Right atrium auricular region (tissue), 2 donors: ENCODE measurements at places on chromosomes 1 and 21. TPM values are rescaled to one million over a fixed set of nuclear protein-coding genes. Genes with fewer than 3 reads are reported as not detected.

GRCh38 chr1:162712317-162713029, 78.0 kb upstream of the HSD17B7 start:
- no peak for DNase-seq

DNA sequence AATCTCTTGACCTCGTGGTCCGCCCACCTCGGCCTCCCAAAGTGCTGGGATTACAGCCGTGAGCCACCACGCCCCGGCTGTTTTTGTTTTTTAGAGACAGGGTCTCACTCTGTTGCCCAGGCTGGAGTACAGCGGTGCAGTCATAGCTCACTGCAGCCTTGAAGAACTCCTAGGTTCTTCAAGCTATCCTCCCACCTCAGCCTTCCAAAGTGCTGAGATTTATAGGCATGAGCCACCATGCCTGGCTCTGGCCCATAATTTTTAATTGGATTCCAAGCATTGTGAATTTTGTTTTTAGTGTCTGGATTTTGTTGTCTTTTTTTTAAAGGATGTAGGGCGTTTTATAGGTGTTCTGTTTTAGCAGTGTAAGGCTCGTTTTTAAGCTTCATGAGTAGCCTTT, 28.6 kb upstream of the TXLNA start:
- DNase-seq, result no peak

GRCh38 chr1:30596891-30597290, 126.5 kb downstream of the MATN1 start:
- DNase-seq, result peak; percentile 11

DNA sequence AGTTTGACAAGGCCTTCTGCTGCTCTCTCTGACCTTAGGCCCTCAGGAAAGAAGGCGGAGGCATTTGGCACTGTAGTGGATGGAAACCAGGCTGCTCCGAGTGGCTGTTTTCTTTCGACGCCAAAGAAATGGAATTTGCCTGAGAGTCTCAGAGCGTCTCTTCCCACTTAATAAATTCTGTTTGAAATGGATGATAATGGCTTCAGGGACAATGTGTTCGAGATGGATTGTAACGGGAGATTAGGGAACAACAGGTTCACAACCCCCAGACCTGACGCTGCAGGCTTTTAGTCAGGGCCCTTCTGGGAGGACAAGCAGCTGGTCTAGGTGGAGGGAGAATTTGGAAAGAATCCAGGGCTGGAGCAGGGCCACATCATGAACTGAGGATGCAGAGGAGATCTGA, 58.6 kb downstream of the TLR5 start:
- DNase-seq, result no peak

DNA sequence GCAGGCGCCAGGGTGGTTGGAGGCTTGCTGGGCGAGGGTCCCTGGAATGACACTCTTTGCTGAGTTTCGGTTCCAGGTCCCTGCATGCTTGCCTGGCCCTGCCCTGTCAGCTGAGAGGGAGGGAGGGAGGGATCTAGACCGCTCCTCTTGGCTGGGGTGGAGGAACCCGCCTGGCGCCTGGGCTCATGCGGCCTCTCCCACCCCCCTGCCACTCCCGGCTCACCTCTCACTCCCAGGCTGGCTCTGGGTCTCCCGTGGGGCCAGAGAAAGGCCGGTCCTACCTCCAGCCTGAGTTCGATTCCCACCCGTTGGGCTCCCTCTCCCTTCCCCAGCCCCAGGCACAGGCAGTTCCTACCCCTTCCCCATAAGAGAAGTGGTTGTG, 19.0 kb upstream of the IFNLR1 start:
- DNase-seq, result no peak

- no peak for DNase-seq
Measured at GRCh38 chr1:220928725-220929300, 49.6 kb downstream of the HLX start.

DNA sequence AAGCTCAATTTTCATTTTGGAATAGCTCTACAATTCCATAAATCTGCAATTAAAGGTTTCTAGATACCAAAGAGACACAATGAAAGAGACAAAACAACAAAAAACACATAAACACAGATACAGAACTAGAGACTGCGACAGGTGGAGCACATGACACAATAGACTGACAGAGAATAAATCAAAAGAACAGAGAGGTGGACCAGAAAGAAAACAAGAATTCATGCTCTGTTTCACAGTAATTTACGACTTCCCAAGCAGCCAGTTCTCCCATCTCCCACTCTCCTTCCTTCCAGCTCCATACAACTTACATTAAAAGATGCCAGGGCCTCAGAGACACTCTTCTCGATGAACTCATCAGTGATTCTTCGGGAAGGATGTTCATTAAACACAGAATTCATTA, 15.1 kb upstream of the RBM8A start:
- no peak for DNase-seq

GRCh38 chr1:45545019-45545493, 5.6 kb upstream of the AKR1A1 start:
- DNase-seq, result no peak

- no peak for DNase-seq
Measured at GRCh38 chr1:28950449-28950848, 36.1 kb downstream of the EPB41 start.

DNA sequence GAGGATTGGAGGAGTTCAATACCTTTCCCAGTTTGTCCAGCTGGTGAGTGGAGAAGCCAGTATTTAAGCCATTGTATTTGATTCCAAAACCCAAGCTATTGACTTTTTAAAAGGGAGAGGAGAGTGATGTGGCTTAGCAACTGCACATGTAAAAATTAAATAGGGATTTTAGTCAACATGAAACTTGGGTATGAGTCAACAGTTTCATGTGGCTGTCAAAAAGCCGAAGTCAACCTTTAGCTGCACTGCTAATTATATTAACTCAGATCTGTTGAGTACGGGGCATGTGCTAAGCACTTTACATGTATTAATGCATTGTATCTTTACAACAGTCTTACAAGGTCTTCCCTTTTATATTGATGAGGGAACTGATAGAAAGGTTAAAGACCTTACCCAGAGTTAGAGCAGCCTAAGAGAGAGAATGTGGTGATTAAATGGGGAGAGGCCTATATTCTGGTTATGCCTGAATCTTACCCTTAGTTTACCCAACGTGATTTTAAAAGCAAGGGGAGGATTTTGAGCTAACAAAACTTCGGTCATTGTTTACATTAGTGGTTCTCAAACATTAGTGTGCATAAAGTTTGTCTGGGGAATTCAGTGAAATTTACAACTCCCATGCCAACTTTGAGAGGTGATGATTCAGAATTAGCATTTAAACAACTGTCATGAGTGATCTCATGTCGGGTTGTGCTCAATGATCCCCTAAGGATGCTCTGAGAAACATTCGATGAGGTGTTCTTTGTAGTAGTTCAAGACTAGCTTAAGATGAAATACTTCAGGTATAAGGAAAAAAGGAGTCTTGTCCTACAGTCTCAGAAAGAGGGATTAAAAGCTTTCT, 6.9 kb upstream of the SLC35F3 start:
- DNase-seq, result no peak

GRCh38 chr21:25296252-25296651, 311.0 kb downstream of the MRPL39 start:
- no peak for DNase-seq

DNA sequence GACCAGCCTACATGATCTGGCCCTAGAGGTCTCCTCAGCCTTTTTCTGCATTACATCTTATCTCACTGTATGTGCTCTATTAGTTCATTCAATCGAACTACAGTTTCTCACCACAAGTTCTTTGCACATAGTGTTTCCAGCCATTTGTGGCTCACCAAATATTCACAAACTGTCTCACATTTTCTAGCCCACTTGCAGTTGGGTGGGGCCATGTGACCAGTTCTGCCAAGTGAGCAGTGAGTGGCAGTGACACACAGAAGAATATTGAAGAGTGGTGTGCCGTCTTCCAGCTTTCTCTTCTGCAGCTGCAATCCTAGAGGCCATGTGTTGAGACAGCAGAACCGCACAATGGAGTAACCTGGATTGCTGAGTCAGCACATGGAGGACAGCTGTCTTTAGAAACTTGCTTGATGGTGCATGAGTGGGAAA, 103.2 kb upstream of the ZNF644 start:
- no peak for DNase-seq

- DNase-seq, result peak; percentile 59
Measured at GRCh38 chr1:37477198-37477931, 3.0 kb downstream of the ZC3H12A start.

GRCh38 chr1:218742467-218743262, 397.5 kb downstream of the TGFB2 start:
- DNase-seq, result no peak

GRCh38 chr1:88595355-88596002, 88.6 kb upstream of the PKN2 start:
- DNase-seq, result no peak

- no peak for DNase-seq
Measured at GRCh38 chr1:35220976-35221375, 28.0 kb upstream of the SFPQ start.

DNA sequence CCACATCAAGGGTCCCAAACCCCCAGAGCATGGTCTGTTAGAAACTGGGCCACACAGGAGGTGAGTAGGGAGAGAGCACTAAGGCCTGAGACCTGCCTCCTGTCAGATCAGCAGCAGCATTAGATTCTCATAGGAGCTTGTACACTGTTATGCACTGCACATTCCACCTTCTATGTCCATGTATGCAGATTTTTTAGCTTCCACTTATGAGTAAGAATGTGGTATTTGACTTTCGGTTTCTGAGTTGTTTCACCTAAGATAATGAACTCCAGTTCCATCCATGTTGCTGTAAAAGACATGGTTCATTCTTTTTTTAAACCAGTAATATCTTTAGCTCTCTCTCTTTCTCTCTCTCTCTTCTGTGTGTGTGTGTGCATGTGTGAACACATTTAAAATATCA, 663 bp upstream of the GBP6 start:
- no peak for DNase-seq

GRCh38 chr1:164651351-164651951, 92.5 kb downstream of the PBX1 start:
- DNase-seq, result no peak

DNA sequence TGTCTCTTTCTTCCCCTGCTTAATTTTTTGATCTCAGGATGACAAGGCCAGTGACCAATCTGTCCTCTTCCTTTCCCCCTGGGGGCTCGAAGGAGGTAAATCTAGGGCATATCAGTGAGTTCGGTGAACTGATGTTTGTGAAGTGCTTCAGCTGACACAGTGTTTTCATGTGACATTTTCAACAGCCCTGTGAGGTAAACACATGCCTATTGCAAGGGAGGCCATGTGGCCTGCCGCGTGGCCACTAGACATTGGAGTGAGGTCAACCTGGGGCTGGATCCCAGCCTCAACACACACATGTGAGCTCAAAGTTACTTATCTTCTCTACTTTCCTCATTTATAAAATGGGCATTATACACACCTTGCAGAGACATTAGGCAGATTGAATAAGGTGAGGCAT, 126.3 kb downstream of the PLPP3 start:
- DNase-seq, result no peak

GRCh38 chr1:231376875-231377549, 38.9 kb downstream of the SPRTN start:
- no peak for DNase-seq

GRCh38 chr21:41975391-41976272, 21.8 kb upstream of the C2CD2 start:
- no peak for DNase-seq

DNA sequence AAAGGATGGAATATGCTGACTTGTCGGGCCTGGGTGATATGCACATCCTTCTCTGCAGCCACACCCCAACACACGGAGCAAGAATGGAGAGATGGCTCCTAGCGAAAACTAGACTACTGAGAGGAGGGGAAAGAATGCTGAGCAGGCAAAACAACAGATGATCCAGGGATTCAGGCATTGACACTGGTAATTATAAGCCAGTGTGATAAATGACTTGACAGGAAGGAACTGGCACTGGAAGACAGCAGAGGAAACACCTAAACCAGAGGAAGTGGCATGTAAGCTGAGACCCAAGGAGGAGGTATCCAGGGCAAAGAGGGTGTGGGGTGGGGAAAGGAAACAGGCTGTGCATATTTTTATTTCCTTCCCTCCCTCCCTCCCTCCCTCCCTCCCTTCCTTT, 31.7 kb upstream of the KHDRBS1 start:
- no peak for DNase-seq

- DNase-seq, result no peak
Measured at GRCh38 chr21:28754862-28755261, 237.8 kb downstream of the LTN1 start.

- DNase-seq, result no peak
Measured at GRCh38 chr1:208921259-208921658, 662.3 kb upstream of the CAMK1G start.

DNA sequence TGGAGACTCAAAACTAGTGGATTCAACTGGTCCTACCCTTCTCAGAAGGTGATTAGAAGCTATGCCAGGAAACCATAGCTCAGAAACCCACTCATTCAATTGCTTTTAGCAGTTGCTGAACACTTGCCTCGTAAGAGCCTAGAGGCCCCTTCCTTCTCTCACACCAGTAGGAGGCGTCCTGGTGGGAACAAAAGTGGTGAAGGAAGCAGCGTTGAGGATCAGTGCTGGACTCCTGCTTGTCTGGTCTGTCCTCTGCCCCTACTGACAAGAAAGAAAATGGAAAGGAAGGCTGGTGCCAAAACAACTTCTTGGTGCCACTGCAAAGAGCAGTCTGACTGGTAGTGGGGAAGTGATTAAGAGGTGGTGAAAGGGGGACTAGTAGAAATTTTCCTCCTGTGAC, 269.7 kb downstream of the LMO4 start:
- no peak for DNase-seq

DNA sequence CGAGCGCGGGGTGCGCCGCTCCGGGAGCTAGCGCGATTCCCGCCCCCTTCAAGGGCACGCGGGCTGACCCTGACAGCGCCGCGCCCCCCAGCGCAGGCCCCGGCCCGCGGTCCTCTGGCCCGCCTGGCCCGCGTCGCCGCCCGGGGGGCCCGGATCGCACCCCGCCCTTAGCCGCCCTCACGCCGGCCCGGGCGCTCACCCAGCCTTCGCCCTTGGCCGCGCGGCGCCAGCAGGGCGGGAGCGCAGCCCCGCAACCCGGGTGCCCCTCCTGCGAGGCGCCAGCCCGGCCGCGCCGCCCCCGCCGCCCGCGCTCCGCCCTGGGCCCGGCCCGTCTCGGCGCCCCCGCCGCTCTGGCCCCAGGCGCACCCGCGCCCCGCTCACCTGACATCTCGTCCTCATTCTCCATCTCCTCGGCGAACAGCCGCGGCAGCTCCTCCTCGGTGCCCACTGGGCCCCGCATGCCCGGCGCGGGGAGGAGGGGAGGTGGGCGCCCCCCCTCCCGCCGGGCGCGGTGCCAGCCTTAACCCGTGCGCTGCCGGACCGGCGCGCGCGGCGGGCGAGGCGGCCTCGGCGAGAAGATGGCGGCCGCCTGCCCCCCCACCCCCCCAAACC, 451 bp downstream of the CHD5 start:
- DNase-seq, result no peak

GRCh38 chr1:51558375-51558924, 39.4 kb upstream of the EPS15 start:
- no peak for DNase-seq

The CD84 gene
- total RNA-seq, result 2.5 TPM

The INSRR gene
- total RNA-seq, result not detected

The NOS1AP gene
- total RNA-seq, result 2.2 TPM

The RAD54L gene
- not detected for total RNA-seq

The NES gene
- total RNA-seq, result 173 TPM

The CCDC190 gene
- total RNA-seq, result 0.33 TPM

The FAM131C gene
- 5.2 TPM for total RNA-seq

The SPRR3 gene
- total RNA-seq, result not detected

The WNT2B gene
- total RNA-seq, result 18.6 TPM

The TNNT2 gene
- 12,321 TPM for total RNA-seq
